ENCODE measurements at places on chromosomes 6 and 20.

- DNase-seq, result no peak
These were observed 47.5 kb downstream of the SNRNP48 start for GRCh38 chr6:7637533-7637932.

GRCh38 chr20:5442101-5442500, 125.3 kb upstream of the PROKR2 start:
- no peak for DNase-seq

- DNase-seq, result no peak
These were observed 276.8 kb downstream of the NRN1 start for GRCh38 chr6:5729813-5730517.

- DNase-seq, result no peak
These were observed 56.3 kb upstream of the LAMA2 start for GRCh38 chr6:128826606-128827005.

- no peak for DNase-seq
These were observed 12.8 kb downstream of the ESF1 start for GRCh38 chr20:13771853-13772453.

DNA sequence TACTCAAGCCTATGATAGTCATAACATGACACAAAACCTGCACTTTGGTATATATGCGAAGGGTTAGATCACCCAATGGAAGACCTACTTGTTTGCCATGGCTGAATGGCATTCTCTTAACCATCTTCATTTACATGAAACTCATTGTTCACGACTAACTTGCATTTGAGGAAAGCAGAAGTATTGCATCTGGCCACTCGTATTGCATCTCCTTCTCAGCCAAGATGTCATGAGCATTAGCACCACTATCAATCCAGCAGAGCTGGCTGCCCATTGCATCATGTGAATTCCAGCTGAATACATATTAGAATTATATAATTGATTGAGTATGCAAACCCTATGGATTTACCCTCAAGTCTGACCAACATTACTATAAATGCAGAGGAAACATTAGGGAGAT, 390.2 kb downstream of the LAMA2 start:
- no peak for DNase-seq

GRCh38 chr20:57224641-57225138, 41.8 kb downstream of the BMP7 start:
- no peak for DNase-seq

DNA sequence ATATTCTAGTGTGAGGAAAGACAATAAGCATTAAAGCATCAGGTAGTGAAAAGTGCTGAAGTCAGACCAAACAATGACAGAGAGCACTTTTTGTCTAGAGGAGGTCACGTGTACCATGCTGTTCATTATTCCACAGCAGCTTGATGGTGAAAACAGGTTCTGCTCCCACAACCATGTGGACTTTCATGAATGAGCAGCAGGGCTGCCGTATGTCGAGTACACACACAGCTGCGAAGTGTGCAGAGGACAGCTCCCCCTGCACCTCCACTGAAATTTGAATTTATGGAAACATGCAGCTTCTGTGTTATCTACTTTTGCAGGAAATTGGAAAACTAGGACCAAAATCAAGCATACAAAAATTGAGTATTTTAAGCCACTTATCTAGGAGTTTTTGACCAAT, 85.3 kb downstream of the MAP7 start:
- DNase-seq, result no peak

Measured in stimulated activated CD4-positive, alpha-beta T cell treated with anti-CD3 and anti-CD28 coated beads, Interleukin-1b, Interleukin-23, amount 100 ng/mL, for 4 hours (primary cell).